ENCODE measurements at places on chromosomes 2 and 18.
A peak's percentile ranks its signal among the peaks of the same experiment; 100 is the strongest.

DNA sequence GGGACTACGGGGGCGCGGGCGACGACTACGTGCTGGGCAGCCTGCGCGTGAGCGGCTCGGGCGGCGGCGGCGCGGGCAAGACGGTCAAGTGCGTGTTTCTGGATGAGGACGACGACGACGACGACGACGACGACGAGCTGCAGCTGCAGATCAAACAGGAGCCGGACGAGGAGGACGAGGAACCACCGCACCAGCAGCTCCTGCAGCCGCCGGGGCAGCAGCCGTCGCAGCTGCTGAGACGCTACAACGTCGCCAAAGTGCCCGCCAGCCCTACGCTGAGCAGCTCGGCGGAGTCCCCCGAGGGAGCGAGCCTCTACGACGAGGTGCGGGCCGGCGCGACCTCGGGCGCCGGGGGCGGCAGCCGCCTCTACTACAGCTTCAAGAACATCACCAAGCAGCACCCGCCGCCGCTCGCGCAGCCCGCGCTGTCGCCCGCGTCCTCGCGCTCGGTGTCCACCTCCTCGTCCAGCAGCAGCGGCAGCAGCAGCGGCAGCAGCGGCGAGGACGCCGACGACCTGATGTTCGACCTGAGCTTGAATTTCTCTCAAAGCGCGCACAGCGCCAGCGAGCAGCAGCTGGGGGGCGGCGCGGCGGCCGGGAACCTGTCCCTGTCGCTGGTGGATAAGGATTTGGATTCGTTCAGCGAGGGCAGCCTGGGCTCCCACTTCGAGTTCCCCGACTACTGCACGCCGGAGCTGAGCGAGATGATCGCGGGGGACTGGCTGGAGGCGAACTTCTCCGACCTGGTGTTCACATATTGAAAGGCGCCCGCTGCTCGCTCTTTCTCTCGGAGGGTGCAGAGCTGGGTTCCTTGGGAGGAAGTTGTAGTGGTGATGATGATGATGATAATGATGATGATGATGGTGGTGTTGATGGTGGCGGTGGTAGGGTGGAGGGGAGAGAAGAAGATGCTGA, 1.4 kb downstream of the SOX11 start:
- no peak for DNase-seq

- DNase-seq = no peak
These were observed 832.6 kb upstream of the SLC39A10 start for GRCh38 chr2:194824450-194824849.

DNA sequence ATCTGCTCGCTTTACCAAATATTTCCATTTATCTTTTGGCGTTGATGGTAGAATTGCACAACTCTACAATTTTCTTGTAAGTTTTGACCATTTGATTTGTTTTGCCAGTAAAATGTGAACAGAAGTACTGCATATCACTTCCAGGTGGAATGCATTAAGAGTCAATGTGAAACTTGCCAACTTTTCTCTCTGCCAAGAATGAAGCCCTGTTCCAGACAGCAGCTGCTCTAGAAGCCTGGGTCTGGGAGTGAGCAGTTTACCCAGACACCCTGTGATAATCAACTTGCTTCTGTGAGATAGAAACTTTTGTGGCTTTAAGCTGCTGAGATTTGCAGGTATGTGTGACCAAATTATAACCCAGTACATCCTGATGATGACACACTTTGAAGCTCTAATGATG, 115.9 kb upstream of the SYT4 start:
- no peak for DNase-seq

DNA sequence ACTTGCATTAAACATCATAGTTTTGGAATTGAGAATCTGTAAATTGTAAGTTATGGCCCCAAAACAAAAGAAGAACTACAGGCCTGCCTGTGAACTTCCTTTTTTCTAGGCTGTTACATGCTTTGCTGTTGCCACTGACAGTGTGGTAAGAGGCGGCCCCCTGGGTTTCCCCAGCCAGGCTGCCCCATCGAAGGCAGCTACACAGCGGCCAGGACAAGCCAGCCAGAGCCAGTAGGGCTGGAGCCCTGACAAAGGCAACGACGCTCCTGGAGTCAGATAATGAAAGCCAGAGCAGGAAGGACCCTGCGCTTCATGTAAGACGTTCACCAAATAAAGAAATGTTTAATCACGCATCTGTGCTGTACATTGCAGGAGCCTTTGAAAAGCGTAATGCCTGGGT, 55.0 kb downstream of the ANKRD44 start:
- DNase-seq = no peak

DNA sequence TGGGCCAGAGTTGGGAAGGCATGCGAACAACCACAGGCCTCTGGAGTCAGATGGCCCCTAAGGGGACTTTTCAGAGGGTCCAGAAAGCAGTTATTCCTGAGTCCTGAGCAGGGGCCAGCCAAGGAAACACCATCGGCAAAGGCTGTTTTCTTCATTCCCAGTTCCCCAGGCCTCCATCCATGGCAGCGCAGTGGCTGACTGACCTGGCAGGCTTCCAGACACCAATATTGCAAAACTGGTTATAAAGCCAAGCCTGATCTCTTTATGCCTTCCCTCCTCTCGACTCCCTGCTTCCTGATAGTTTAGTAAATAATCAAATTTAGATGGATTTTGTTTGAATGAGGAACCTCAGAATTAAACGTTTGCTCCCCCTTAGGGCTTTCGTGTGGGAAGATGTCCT, 133.4 kb upstream of the ITGA6 start:
- no peak for DNase-seq

GRCh38 chr18:48418539-48419276, 9.5 kb upstream of the ZBTB7C start:
- no peak for DNase-seq

GRCh38 chr2:196213252-196213980, 42.0 kb upstream of the STK17B start:
- DNase-seq = no peak

GRCh38 chr2:10169581-10169980, 47.0 kb downstream of the RRM2 start:
- peak; percentile 64 for DNase-seq

DNA sequence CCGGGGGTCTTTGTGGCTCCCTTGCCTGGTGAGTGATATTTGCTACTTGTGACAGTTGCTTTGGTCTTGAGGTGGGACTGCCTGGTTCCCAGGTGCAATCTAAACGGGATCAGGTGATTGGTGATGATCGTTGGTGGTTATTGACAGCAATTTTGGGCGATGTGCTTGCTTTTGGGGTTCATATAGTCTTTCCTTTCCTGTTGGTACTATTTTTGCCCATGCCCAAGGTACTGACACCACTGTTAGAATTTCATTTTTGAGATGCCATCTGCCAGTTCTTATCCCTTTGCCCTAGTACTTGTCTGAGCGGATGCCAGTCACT, 573 bp downstream of the WDR7 start:
- no peak for DNase-seq

DNA sequence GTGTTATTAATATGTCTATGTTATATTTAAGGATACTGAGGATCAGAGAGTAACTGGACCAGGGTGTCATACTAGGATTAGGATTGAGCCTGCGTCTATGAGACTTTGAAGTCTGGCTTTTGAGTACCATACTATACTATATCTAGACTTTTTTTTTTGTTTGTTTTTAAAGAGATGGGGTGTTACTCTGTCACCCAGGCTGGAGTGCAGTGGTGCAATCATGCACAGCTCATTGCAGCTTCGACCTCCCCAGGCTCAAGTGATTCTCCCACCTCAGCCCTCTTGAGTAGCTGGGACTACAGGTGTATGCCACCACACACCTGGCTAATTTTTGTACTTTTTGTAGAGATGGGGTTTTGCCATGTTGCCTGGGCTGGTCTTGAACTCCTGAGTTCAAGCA, 66.2 kb upstream of the MAP4K3 start:
- DNase-seq = no peak

- no peak for DNase-seq
These were observed 26.9 kb upstream of the PPP1R1C start for GRCh38 chr2:181958726-181959125.

GRCh38 chr2:240806459-240806858, 13.6 kb downstream of the KIF1A start:
- DNase-seq = no peak

- no peak for DNase-seq
These were observed 112.4 kb upstream of the WDR75 start for GRCh38 chr2:189328848-189329245.

- DNase-seq = no peak
These were observed 32.5 kb downstream of the TCF4 start for GRCh38 chr18:55555395-55556027.

DNA sequence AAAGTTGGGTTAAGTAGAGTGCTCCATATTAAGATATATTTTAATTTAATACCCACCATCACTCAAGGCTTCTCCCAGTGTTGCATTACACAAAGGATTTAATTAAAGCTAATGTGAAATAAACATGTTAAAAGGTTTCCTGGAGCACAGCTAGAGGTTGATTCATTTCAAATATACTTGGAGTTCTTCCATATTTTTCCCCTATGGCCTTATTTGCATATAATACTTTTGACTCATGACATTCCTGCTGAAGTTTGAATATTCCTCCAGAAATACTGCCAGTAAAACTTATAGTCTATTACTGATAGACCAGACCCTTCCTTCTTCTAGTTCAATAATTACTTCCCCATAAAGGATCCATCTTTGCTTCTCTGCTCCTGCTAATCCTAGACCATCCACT, 227.5 kb downstream of the GULP1 start:
- no peak for DNase-seq

- no peak for DNase-seq
These were observed at the start of gene ZBTB14 for GRCh38 chr18:5295231-5295920. Gene ZBTB14, minus strand, starts transcription at chr18:5295726. Its CDS starts 2,480 bp downstream, at chr18:5293246.

GRCh38 chr18:56541793-56542192, 96.6 kb downstream of the TXNL1 start:
- DNase-seq = no peak

DNA sequence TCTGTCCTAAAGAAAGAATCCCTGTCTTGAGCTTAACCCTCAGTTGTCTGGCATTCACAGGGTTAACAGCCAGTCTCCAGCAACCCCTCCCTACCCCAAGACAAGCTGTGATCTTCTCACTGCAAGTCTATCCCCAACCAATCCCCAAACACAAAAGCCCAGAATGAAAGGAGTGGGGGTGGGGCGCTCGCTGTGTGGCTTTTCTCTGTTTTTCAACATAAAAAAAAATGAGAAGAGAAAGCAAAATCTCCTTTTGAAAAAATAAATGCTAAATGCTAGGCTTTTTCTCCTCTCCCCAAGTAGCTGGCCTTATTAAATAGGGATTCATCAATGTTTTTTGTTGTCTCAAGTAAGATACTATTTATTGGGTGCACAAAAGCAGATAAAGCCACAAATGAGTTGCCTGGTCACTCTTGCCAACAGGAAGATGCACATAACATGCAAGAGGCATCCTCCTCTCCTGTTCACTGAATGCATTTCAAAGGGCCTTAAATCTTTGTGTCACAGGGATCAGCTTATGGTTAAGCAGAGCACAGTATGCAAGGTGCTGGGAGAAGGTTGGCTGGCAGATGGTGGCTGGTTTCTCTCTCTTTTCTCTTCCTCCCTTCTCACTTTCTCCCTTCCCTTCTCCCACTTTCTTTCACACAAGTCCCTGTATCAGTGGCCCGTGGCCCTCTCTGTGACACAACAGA, 225.6 kb downstream of the CMPK2 start:
- DNase-seq = no peak

DNA sequence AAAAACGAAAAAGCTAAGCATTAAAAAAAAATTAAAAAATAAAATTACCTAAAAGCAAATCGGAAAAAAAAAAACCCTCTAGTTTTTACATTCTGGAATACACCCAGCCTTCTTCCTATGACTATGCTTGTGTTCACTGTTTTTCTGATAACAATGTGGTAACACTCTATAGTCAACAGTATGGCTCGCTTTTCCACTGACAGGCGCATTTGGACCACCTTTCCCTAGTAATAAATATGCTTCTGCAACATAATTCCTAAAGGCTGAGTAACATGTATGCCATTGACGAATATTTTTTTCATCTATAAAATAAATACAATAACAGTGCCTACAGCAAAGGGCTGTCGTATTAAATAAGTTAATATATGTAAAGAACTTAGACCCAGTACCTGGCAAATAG, 27.9 kb downstream of the NOL10 start:
- DNase-seq = no peak

DNA sequence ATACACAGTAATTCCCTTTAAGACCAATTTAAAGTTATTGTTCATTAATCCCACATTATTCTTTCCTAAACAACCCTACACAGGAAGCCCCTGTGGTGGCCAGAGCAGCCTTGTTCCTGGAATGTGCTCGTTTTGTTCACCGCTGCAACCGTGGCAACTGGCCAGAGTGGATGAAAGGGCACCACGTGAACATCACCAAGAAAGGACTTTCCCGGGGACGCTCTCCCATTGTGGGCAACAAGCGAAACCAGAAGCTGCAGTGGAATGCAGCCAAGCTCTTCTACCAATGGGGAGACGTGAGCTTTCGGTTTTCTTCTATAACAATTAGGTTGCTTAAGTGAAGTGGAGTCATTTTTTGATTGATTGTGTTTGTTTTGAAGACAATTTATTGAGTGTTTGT, 101.0 kb downstream of the UNC80 start:
- DNase-seq = no peak

- no peak for DNase-seq
These were observed 204.8 kb downstream of the SMAD2 start for GRCh38 chr18:47725656-47726055.

DNA sequence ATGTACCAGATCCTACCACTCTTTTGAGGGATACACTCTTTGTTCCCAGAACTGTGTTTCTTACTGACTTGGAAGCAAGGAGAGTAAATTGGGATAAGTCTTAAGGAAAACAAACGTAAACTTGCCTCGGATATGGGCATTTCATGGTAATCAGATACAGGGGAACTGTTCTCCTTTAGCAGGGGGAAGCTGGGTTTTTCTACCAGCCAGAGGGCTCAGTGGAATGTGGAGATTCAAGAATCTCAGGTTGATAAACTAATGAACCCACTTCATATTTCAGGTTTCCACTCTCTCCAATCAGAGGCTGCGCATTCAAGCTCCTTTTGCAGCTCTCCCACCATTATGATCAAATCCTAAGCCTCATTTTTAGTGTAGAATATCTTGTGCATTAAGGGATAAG, 676.5 kb upstream of the FSHR start:
- no peak for DNase-seq

- DNase-seq = peak; percentile 49
These were observed 38.6 kb upstream of the CHST9 start for GRCh38 chr18:27223526-27224291.

GRCh38 chr2:225231900-225232299, 167.6 kb upstream of the NYAP2 start:
- no peak for DNase-seq

GRCh38 chr2:232455426-232456255, at the start of gene ALPI:
Gene ALPI, plus strand, starts transcription at chr2:232456153. Its CDS starts 47 bp downstream, at chr2:232456200.
- DNase-seq = no peak

DNA sequence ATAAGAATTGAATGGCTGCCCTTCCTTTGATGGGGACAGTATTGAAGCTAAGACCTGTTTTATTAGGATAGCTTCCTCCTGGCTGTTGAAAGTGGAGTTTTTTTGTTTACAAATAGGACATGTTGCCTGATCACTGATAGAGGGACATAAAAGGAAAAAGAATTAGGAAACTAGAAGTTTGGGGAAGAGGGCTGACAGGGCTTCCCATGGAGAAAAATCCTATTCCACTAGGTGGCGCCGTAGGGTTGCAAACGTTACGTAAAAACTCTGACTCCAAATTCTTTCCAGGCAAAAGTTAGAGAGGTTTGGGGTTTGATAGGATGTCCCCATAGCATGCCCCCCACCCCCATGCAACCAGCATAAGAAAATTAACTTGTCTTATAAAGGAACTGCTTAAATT, 11.1 kb upstream of the RBFA start:
- no peak for DNase-seq

- DNase-seq = no peak
These were observed 234.0 kb upstream of the RAB12 start for GRCh38 chr18:8375249-8375648.

GRCh38 chr2:11764359-11764758, 17.9 kb downstream of the LPIN1 start:
- DNase-seq = no peak

All from T1000 (cell line).